Activated CD4-positive, CD25-positive, alpha-beta regulatory T cell treated with anti-CD3 and anti-CD28 coated beads, Interleukin-2, amount 50 U/mL, for 24 hours (primary cell): ENCODE measurements at places on chromosomes 5 and 9.

DNA sequence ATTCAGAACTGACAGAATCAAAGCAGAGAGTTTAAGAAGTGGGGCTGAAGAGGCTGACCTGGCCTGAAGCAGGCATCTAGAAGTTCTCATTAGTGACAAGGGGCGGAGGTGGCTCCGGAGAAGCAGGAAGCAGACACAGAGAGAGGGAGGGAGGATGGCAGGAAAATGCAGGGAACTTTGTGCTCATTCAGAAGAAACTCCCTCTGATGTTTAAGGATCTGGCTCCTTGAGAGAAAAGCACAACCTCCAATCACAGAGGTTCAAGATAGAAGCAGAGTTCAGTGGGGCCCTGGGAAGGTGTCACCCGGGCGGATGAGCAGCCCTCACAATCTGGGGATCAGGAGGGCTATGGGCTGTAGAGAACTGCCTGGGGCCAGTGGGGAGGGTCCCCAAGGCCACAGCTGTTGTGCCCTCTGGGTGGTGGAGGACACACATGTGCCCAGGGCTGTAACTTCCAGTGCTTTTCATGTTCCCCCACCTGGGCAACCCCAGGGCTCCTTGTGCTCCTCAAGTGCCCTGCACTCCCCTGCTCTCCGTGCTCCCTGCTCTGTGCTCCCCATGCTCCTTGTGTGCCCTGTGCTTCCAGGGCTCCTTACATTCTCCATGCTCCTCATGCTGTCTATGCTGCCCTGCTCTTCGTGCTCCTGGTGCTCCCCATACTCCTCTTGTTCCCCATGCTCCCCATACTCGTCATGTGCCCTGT lies 51.4 kb downstream of the TRIP13 start:
- ATAC-seq = no peak

GRCh38 chr5:28117273-28117672 lies 1078.9 kb upstream of the CDH9 start:
- ATAC-seq = no peak

DNA sequence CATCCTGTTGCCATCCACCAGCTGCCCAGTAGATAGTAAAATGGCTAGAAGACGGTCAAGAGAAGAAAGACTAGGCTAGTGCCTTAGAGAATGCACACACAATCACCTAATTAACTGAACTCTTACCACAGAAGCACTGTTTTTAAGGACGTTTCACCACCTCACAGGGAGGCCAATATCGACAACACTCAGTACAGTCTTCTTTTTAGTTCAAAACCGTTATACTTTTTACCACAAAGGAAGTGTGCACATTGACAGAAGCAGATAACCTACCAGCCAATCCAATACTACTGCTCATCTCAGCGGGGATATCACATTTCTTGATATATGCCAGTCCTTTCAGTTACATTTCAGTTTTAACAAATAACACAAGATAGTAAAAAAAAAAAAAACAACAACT lies 122.3 kb downstream of the GNAQ start:
- ATAC-seq = peak; percentile 90

DNA sequence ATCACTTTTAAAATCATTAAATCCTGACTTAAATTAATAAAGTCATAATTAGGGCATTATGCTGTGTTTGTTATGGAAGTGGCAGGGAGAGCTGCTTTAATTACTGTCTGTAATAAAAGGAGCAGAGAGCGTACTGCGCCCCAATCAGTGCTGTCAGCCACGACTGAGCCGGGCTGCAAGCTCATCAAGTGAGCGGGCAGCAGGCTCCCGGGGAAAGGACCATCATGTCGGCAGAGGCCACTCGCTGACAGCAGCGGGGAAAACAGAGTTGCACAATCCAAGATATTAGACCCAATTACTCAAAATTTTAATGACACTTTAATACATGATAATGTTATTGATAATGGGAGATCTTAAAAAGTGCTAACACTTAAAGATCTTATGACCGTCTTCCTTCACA lies 181.6 kb downstream of the AP3B1 start:
- ATAC-seq = no peak

DNA sequence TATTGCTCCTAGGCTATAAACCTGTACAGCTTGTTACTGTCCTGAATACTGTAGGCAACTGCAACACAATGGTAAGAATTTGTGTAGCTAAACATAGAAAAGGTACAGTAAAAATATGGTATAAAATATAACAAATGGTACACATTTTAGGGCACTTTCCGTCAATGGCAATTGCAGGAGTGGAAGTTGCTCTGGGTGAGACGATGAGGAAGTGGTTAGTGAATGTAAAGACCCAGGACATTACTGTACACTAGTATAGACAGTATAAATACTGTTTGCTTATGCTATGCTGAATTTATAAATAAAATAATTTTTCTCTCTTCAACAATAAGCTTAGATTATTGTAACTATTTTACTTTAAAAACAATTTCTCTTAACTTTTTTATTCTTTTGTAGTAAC lies 15.6 kb upstream of the ADRB2 start:
- ATAC-seq = no peak

DNA sequence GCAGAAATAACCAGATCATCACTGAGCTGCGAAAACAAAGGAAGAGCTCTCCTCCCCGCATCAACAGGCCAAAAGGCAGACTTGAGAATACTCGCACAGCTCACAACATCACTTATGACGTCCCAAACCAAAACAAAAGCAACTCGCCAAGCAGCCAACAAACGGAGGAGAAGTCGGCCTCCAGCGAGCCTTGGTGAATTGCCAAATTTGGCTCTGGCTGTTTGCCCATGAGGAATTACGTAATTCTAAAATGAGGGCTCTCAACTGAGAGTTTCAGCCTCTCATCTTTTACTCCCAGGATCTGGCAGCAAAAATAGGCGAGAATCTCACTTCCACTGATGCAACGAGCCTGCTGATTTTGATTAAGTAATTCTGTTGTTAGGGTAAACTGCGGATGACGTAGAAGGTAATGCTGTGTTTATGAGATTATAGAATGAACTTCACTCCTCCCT lies 51.7 kb upstream of the SEMA6A start:
- ATAC-seq = no peak

DNA sequence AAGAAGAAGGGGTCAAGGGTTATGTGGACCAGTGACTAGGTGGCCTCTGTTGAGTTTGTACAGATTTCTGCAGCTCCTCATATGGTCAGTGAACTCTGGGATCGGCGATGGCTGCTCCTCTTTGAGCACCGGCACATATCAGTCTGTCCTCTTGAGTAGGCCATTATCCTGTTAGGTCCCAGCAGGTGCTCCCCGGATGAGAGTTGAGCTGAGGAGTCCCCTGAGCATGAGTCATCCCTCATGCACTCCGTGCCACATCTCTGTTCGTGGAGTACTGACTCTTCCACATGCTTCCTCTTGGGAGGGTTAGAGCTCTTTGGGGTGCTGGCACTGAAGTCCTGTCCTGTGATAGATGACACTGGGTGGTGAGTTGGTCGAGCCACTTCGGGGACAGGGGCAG lies 143.7 kb downstream of the PTTG1 start:
- ATAC-seq = no peak

DNA sequence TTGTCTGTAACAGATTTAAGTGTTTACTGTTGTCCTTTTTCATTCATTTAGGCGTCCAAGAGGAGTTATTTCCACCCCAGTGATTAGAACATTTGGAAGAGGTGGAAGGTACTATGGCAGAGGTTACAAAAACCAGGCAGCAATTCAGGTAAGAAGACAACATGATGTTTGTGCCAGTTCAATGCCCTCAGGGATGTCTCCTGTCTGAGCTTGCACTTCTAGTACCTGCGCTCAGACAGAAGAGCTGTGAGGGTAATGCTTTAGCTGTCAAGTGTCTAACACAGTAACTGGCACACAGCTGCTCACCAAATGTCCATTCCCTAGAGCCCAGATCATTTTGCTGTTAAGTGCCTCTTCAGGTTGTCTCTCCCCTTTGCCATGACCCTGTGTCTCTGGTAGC lies 14.2 kb upstream of the PHF2 start:
- ATAC-seq = no peak

DNA sequence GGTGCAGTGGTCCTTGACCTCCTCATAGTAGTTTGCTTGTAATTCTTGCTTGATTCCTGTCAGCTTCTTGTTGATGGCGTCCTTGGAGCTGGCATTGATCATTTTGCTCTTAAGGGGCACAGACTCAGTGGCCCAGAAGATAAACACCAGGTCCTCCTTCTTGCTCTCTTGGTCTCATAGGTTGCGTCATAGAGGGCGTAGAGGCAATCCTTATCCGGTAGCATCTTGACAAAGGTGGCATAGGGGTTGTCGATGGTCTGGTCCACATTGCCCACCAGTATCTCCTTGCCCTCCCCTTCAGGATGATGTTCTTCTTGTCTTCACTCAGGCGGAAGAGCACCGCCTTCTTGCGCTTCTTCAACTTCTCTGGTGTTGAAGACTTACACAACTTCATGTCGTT lies 19.2 kb downstream of the CCDC125 start:
- ATAC-seq = no peak

DNA sequence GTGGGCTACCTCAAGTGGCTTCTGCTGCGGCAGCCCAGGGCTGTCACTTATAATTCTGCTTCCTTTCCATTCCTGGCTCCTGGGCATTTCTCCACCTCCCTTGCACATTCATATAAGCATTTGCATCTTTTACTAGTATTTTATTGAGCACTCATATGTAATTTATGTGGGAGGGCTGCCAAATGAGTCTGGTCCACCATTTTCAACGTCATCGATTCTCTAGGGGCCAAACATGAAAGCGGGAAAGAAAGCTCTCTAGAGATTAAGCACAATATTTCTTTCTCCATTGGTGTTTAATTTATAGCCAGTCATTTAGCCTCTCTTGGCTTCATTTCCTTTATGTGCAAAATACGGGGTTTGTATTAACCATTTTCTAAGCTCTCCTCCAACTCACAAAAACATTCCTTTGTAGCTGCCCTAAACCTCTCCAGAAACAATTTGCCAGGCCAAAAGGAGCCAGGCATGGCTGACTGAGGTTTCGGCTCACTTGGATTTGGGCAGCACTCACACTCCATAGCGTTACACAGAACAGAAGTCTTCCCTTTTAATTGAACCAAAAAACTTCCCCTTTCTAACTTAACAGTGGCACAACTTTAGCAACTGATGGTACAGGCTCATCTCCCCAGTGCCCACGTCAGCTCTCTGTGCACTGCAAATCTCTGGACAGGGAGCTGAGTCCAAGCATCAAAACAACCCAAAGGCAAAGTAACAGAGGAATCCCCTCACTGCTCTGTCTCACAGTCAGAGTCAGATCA lies 183.5 kb downstream of the ROR2 start:
- ATAC-seq = no peak

DNA sequence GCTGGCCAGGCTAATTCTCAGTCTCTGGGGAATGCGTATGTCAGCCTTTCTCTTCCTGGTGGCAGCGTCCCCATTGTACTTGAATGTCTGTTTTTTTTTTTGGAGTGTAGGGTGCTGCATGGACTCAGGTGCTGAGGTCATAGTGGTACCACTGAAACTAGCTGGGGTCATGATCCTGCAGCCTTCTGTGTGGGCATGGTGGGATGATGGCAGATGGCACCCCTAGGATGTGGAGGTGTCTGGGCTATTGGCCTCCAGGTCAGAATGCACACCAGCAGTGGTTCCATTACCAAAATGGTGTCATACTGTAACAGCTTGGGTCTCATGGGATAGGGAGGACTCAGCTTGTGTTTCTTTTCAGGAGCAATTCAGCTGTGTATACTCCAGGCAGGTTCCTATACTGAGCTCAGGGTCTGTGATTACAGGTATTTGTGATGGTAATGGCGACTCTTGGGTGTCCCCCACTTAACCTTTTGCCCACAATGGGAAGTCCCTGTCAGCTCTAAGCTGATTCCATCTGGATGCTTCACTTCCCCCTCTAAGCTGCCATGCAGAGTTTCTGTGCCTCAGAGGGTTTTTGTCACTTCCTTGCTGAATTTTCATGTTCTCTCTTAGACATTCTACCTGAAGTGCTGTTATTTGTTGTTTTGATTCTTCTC lies 17.9 kb downstream of the HSD17B4 start:
- ATAC-seq = no peak

- ATAC-seq = no peak
Observed at GRCh38 chr5:145818604-145819003, 16.5 kb downstream of the PRELID2 start.

DNA sequence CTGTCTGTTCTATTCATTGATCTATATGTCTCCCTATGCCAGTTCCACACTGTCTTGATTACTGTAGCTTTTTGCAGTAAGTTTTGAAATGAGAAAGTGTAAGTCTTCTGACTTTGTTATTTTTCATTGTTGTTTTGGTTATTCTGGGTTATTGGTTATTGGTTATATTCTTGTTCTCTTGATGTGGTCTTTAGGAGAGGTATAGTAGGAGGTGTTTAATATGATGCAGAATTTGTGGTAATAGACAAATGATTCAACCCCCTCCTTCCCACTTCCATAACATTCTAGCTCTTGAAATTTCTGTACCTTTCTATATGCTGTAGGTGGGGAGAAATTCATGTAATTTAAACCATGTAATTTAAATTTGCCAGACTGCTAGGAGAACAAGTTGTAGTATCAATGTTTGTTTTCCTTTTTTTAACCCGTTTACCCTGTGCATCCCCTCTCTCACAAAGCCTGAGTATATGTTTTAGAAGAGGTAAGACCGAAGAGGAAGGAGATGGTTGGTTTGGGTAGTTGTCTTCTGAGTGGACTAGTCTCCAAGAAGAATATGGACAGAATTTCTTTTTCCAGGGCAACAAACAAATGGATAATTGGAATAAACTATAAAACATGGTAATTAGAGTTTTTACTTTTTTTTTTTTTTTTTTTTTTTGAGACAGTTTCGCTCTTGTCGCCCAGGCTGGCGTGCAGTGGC lies 19.2 kb downstream of the ANKHD1 start:
- ATAC-seq = peak; percentile 81

GRCh38 chr9:86043999-86044398 lies 55.4 kb downstream of the GOLM1 start:
- no peak for ATAC-seq

- ATAC-seq = no peak
Observed at GRCh38 chr9:7601739-7602138, 197.8 kb downstream of the DMAC1 start.

GRCh38 chr5:96614110-96614691 lies 48.0 kb upstream of the CAST start:
- peak; percentile 38 for ATAC-seq

GRCh38 chr5:57066924-57067596 lies 106.8 kb upstream of the GPBP1 start:
- ATAC-seq = no peak

GRCh38 chr5:80057921-80058320 lies 22.8 kb downstream of the THBS4 start:
- ATAC-seq = no peak

- no peak for ATAC-seq
Observed at GRCh38 chr5:56159521-56159947, 73.6 kb downstream of the ANKRD55 start.

- ATAC-seq = no peak
Observed at GRCh38 chr5:57878301-57878722, 395.7 kb upstream of the ACTBL2 start.

- no peak for ATAC-seq
Observed at GRCh38 chr5:123091298-123092222, 2.5 kb downstream of the PRDM6 start.

- ATAC-seq = no peak
Observed at GRCh38 chr9:11632691-11633090, 1019.9 kb upstream of the PTPRD start.

GRCh38 chr9:69264526-69264925 lies 60.5 kb upstream of the ENTREP1 start:
- ATAC-seq = no peak

GRCh38 chr5:136210259-136210658 lies 17.3 kb upstream of the SMIM32 start:
- no peak for ATAC-seq
